ENCODE measurements at places on chromosomes 11 and 22.

DNA sequence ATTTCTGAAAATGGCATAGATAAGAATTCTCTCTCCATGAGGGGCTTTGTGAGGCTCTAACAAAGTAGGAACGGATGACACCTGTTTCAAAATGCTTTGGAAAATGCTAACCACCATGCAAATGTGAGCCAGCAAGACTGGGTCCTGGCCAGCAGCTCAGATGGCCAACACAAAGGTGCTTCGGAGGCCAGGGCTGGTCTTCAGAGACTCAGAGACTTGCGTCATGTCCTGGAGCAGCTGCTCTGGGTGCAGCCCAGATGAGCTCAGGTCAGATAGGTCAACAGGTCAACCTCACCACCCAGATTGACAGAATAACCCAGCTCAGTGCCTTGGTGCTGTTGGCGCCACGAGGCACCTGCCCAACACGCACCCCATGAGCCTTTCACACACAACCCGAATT, 12.0 kb upstream of the TMEM121B start:
- DNase-seq, result no peak

- DNase-seq, result no peak
These were observed 36.6 kb downstream of the GAS2 start for GRCh38 chr11:22703040-22703439.

GRCh38 chr11:124640666-124641065, 18.0 kb downstream of the TBRG1 start:
- no peak for DNase-seq

- DNase-seq, result no peak
These were observed 375.6 kb downstream of the LARGE1 start for GRCh38 chr22:33544707-33545106.

DNA sequence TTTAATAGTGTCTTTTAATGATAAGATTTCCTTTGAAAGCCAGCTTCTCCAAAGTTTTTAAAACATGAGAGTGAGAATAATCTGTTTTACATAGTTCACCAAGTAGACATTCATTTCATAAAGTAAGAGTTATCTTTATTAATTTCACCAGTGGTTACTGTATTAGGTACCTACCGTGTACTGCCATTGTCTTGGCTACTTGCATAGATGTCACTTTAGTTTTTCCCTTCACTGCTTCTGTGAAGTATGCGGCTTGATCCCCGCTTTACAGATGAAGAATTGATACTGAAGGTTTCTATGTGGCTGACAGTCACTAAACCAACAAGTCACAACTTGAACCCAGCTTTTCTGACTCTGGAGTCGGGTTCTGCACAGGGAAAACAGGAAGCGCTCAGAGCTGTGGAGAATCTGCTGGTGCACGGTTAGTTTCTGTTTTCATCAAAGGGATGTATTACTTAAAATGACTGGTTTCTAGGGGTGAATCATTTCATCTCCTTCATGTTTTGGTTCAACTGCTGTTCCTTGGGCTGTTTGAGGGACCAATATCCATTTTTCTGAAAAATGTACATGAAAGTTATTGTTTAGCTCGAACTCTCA, 39.3 kb upstream of the MYO18B start:
- no peak for DNase-seq

- DNase-seq, result no peak
These were observed 4.6 kb downstream of the INSC start for GRCh38 chr11:15119352-15119751.

- DNase-seq, result no peak
These were observed 157.0 kb downstream of the CACNA1I start for GRCh38 chr22:39727541-39727940.

DNA sequence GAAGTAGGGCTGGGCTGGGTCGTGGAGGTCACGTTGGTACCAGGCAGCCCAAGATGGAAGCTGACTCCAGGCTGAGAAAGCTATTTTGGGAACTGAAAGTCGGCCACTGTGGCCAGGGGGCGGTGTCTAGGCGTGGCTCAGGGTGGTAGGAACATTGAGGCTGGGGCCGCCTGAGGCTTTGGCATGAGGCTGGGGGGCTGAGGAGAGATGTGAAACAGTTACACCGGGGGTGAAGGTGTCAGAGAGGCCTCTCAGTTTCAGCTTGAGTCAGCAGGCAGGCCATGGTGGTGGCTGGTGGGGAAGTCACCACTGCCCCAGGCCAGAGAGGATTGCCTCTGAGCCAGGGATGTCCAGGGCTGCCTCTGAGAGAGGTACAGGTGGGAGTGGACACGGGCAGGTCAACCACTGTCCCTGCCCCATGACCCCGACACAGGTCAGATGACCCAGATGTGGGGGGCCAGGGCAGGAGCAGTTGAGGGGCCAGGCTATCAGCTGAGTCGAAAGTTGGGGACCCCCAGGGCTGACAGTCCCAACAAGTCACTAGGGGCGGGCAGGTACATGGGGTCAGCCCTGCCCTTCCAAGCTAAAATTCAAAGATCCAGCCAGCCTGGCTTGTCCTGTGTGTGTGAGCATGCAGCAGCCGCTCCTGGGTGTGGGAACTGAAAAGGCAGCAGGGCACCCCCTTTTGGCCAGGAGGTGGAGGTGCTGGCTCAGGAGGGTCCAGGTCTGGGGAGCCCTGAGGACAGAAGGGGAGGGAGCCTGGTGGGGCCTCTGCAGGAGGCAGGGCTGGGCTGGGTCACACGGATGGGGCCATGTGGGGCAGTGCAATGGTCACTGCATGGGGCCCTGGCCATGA, 7.2 kb downstream of the KCNK7 start:
- no peak for DNase-seq

GRCh38 chr11:61698173-61698948, 18.2 kb downstream of the DAGLA start:
- DNase-seq, result peak; percentile 44
